Suppressor macrophage treated with lipopolysaccharide for 1 hour (primary cell): ENCODE measurements at places on chromosomes 3 and 15.
A peak's percentile ranks its signal among the peaks of the same experiment; 100 is the strongest.

DNA sequence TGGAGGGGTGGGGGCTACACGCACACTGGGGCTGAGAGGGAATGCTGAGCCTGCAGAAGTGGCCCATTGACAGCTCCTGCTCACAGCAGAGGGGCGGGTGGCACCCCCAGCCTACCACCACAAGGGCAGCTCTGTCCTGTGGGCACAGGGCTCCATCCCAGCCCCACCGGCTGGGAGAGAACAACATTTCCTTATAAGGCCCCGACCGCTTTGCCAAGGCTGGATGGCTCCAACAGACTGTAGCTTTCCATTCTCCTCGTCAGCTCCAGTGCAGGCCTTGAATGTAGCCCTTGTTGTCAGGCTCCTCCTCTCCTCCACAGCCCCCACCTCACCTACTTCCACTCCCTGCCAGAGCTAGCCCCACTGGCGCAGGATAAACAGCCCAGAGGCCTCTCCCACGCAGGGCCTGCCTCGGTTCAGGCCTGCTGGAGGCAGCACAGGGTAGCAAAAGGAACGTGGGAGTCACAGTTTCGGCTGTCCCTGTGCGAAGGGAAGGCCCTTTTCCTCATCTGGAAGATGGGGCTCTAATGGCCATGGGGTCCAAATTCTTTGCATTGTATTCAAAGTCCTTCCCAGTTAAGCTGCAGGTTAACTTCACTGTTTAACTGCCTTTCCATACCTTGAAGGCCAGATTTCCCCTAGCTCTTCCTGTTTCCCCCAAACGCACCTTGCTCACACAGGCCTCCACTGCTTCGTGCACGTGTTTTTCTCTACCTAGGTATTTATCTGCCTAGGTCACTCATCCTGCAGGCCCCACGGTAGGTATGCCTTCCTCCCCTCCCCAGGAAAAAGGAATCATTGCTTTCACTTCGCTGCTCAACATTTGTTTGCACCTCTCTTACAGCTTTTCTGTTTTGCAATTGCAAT, 101.6 kb upstream of the LPP start:
- no peak for DNase-seq

- DNase-seq = no peak
Observed at GRCh38 chr3:139430493-139430892, 41.0 kb upstream of the COPB2 start.

DNA sequence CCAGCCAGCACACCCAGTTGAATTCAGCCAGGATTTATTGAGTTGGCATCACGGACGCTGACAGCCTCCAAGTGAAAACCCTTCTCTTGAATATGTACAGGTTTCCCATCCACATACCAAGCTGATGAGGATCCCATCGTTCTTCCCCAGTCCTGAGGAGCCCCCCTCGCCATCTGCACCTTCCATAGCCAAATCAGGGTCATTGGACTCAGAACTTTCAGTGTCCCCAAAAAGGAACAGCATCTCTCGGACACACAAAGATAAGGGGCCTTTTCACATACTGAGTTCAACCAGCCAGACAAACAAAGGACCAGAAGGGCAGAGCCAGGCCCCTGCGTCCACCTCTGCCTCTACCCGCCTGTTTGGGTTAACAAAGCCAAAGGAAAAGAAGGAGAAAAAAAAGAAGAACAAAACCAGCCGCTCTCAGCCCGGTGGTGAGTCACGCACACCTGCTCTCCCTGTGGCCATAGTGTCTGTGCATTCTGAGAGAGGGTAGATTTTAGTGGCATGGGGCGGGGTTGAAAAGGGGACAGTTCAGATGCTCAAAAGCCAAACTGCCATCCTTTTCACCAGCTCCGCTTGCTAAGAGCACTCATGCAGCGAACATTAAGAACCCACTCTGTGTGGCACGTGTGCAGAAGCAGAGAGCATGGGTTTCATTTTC, 51.2 kb downstream of the KLHL25 start:
- no peak for DNase-seq

DNA sequence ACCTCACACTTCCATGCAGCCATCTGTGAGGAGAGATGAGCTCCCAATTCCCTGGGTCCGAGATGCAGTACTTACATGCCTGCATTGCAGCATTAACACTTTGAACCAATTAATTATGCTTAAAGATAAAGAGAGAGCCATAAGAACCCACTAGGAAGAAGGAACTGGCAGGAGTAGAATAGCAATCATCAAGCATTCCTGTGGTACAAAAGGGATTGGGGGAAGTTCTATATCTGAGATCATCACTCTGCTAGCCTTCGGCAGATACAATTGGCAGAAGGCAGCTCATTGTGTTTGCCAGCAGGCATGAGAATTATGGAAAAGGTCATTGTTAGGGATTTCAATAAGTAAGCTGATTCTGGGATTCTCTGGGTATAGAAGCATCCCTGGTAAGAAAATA, 891.4 kb downstream of the NTRK3 start:
- no peak for DNase-seq

GRCh38 chr3:117788061-117788460, 1078.5 kb downstream of the TUSC7 start:
- no peak for DNase-seq

GRCh38 chr15:57861815-57862586, 155.5 kb downstream of the POLR2M start:
- DNase-seq = peak; percentile 54

DNA sequence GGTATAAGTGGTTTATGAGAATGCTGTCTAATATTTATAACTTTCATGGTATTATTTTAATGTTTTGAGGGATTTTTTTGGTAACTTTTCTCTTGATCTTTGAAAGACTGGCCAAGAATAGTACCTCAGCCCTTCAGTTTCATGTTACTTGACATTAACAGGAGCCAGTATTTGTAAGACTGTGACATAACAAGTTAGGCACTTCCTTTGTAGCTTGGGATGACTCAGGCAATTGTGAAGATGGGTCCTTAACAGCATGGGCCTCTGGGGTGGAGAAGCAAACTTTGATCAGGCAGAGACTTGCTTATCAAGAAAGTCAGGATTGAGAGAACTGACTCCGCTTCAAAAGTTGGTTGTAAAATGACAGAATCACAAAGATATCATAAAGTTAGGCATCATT, 9.5 kb downstream of the LRRC49 start:
- peak; percentile 11 for DNase-seq

GRCh38 chr15:34583399-34584329, at the start of gene GOLGA8B:
Gene GOLGA8B (minus strand): TSS chr15:34583651. CDS start chr15:34535912, 47,739 bp downstream.
- DNase-seq = peak; percentile 46

- DNase-seq = peak; percentile 77
Observed at GRCh38 chr3:184691397-184692231, 20.2 kb downstream of the MAGEF1 start.

DNA sequence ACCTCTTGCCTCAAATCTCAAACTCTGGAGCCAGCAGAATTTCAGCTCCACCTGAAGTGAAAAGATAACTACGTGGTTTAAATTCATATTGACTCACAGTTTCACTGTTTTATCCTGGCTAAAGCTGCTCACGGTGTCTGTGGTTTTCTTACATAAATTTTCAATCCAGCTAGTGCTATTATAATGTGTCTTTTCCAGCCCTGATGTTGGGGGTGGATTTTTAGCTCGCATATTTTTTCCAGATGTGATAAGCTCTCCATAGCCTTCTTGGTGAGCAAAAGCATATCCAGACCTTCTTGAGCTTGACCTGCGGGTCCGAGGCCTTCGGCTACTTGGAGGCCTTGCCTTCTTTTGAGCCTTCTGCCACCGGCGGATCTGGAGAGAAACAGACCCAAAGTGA, 239.3 kb downstream of the DTWD1 start:
- no peak for DNase-seq

DNA sequence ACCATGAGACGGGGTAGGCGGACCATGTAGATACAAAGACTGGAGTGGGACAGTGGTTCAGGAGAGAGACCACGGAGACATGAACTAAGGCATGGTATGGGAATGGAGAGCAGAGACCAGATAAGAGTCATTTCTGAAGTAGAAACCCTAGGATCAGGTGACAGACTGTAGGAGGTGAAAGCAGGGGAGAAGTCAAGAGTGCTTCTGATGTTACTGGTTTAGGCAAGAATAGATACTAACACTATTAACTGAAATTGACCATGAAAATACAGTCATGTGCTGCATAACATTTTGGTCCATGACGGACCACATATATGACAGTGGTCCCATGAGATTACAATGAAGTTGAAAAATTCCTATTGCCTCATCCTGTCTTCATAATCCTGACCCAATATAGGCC, 41.7 kb downstream of the RASGRP1 start:
- DNase-seq = no peak

DNA sequence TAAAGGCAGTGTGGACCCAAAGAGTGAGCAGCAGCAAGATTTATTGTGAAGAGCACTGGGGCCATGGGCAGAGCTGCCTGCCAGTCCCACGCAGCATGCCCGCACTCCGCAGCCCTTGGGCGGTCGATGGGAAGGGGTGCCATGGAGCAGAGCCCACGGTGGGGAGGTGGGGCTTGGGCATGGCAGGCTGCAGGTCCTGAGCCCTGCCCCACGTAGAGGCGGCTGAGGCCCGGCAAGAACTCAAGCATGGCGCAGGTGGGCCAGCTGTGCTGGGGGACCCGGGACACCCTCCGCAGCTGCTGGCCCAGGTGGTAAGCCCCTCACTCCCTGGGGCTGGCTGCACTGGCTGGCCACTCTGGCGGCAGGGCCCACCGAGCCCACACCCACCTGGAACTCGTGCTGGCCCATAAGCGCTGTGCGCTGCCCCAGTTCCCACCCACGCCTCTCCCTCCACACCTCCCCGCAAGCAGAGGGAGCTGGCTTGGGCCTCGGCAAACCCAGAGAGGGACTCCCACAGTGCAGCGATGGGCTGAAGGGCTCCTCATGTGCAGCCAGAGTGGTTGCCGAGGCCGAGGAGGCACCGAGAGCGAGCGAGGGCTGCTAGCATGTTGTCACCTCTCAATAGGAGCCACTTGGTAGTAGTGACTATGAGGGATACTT, 1218.8 kb upstream of the EPHA6 start:
- DNase-seq = no peak

DNA sequence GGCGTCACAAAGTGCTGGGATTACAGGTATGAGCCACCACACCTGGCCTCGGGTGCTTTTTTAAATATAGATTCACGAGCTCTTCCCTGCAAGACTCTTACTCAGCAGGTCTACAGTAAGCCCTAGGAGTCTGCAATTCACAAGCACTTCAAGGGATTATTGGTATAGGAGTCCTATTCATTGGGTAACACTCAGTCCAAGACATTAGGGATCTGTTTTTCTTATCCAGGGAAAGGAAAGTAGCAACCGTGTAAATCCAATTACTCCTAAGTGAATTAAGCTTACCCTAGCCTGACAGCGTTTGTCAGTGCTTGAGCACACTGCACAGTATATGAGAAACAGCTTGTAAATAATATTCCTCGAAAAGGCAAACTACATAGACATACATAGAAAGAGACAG, 109.9 kb downstream of the SENP2 start:
- no peak for DNase-seq

DNA sequence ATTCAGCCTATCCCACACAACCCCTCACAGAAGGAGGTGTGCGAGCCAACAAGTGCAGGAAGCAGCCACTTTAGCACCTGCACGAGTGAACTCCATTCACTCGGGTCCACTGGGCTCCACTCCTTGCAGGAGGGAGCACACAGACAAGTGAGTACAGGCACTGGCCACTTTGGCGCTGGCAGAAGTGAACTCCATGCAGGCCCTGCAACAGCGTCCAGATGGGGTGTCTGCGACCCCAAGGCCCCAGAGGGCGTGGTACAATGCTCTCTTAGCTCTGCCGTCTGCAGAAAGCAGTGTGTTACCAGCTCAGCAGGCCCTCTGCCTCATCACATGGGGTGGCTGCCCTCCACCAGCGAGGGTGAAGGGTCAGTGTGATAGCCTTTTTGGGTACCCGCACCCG, 388.0 kb upstream of the CNTN4 start:
- no peak for DNase-seq

DNA sequence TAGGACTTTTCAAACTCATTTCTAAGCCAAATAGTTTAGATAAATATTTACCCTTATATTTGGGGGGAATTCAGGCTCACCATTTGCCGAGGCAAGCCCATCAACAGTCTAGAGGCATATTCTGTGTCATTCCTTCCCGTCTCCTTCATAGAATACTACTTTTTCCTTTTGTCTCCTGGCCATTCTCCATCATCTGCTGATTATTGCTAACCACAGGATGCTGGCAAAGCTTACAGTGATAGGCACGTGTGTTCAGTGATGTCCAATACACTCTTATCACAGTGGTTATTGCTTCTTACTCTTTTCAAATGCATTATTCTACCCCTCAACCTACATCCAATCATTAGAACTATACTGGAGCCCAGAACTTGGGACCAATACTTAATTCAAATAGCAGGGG, 130.6 kb upstream of the ZBED2 start:
- DNase-seq = no peak

GRCh38 chr3:192038726-192039125, 577.8 kb downstream of the PYDC2 start:
- DNase-seq = no peak

DNA sequence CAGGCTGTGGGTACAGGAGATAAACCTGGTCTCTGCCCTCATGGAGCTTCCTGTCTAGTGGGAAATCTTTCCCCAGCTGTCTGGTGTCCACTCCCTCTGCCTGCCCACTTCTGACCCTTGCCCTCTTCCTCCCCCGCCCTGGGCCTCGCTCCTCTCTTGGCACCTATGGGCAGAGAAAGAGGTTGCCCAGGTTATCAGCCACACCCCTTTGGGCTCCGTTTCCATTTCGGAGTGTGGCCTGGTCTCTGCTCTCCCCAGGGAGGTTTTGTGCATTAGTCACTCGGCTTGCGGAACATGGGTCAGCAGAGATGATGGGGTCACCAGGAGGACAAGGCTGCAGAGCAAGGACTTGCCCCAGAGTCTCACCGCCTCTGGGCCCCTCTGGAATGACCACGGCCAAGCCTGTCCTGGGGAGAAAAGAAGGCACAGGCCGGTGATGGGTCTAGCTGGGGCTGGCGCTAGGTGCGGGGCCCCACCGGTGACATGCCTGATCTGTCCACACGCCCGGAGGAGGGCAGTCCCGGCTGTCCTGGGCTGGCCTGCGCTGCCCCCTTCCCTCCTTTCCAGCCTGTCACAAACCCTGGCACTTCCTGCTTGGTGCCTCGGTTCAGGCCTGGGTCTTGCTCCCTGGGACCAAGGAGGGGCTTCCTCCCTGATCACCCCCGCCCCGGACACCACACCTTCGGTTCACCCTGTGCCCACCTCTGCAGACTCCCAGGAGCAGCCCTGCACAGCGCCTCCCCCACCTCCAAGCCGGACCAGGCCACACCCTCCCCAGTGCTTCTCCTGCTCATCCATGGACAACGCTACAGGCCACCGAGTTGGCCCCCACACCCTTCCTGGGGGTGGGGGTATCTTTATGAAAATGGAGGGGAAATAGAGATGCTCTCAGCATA, 35.6 kb upstream of the MUC4 start:
- no peak for DNase-seq

DNA sequence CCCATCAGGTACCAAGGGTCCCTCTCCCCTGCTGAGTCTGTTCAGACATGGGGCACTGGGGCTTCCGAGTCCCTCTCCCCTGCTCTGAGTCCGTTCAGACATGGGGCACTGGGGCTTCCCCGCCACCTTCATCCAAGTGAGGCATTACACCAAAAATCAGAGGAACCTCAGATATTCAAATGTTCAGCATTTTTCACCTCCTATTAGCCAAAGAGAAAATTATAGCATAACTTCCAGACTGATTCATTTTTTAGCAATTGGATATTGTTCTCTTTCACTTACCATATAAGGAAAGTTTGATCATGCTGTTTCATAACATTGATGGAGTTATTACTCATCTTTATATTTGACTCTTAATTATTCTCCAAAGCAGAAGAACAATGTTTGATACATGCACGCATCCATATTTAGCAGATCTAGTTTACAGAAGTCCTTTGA, 213.9 kb downstream of the MTHFS start:
- DNase-seq = peak; percentile 7

GRCh38 chr15:49468481-49468839, 45.4 kb downstream of the FGF7 start:
- no peak for DNase-seq
